ENCODE measurements at places on chromosomes 7 and 10.

DNA sequence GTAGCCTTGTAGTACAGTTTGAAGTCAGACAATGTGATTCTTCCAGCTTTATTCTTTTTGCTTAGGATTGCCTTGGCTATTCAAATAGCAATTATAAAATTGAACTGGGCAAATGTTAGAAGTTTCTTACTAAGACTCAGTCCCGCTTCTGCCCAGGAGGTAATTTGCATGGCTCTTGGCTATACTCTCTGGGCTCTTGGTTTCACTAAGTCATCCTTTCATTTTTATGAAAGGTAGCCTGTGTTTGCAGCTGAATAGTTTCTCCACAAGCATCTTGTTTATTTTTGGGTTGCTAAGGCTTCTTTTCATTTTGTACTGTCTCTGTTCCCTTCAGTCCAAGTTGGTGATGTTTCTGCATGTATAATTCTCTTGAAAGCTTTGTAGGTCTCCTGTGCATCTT is 340.6 kb downstream of the SH2D4B start:
- DNase-seq: no peak

- no peak for DNase-seq
Observed at GRCh38 chr10:44910602-44911001, 535 bp upstream of the TMEM72 start.

- DNase-seq: no peak
Observed at GRCh38 chr7:155741805-155742204, 70.5 kb downstream of the SHH start.

DNA sequence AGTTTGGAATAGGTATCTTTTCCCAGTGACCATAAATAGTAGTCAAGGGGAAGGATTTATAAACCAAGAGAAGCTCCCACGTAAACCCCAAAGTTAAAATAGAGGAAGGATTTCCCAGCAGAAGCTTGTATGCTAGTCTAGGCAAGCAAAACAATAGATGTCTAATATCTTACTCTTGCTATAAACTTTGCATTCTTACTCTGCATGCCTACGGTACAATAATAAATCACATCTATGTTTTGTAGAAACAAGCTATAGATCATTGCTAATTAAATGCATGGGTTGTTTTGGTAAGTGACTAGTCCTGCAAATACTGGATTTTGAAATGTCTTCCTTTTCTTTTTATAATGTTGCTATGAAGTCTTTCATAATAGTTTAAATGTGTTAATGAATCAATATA is 585.5 kb downstream of the INHBA start:
- DNase-seq: no peak

GRCh38 chr10:37476285-37476684 is 350.9 kb downstream of the ANKRD30A start:
- DNase-seq: no peak

DNA sequence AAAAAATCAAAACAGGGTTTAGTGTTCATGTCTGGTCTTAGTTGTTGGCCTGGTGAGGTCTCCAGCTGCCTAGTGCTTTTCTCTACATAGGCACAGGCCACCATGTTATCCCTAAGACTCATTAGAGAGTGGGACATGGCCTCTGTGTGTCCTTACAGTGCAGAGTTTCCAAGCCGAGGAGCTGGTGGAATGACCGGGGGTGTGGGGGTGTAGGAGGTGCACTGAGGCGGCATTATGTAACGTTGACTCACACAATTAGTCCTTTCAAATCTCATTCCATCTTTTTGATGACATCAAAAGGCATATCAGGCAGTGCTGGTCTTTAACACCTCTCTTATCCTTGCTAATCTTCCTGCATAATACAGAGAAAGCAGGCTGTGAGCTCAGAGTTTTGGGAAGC is 71.3 kb downstream of the MTPN start:
- no peak for DNase-seq

- DNase-seq: no peak
Observed at GRCh38 chr10:58608826-58609531, 96.3 kb downstream of the BICC1 start.

GRCh38 chr10:110859973-110860376 is 11.8 kb upstream of the PDCD4 start:
- peak; percentile 80 for DNase-seq

DNA sequence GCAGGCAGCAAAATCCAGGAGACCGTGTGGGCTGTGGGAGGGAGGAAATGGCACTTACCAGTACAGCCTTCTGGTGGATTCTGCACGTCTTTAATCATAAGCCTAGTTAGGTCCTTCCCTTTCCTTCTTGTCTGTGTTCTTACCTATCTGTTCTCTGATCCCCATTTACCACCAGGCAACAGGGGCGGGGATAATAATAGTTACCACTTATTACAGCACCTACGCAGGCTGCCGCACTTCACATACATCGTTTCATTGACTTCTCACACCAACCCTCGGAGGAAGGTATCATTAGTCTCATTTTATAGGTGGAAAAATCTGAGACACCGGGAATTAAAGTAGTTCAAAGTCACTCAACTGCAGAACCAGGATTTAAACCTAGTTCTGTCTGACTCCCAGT is 4.5 kb upstream of the EPHA1 start:
- no peak for DNase-seq

DNA sequence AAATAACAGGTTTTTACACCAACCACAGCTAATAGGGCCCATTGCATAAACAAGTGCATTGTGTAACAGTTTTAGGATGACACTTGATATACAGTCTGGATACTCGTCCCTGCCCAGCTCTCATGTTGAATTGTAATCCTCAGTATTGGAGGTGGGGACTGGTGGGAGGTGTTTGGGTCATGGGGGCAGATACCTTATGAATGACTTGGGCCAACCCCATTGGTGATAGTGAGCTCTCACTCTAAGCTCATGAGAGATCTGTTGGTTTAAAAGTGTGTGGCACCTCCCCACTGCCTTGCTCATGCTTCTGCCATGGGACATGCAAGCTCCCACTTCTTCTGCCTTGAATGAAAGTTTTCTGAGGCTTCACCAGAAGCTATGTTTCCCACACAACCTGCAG is 136.7 kb downstream of the PDE1C start:
- no peak for DNase-seq

- no peak for DNase-seq
Observed at GRCh38 chr10:57320416-57320815, 947.3 kb downstream of the IPMK start.

DNA sequence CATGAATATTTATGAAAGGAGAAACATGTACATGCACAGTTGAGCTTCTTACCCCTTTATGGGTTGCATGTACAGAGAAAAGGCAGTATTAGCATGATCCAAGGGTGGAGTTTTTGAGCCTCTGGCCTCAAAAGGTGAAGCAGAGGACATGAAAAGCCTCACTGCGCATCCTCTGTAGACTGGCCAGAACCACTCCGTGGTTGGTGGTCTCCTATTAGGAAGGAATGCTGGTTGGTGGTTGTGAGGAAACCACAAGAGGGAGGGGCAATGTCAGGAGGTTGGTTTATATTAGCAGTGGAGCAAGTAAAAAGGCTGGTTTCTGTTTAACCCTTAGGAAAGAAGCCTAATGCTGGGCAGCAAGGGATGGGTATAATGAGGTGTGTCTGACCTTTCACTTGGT is 37.5 kb downstream of the AHCYL2 start:
- DNase-seq: no peak

DNA sequence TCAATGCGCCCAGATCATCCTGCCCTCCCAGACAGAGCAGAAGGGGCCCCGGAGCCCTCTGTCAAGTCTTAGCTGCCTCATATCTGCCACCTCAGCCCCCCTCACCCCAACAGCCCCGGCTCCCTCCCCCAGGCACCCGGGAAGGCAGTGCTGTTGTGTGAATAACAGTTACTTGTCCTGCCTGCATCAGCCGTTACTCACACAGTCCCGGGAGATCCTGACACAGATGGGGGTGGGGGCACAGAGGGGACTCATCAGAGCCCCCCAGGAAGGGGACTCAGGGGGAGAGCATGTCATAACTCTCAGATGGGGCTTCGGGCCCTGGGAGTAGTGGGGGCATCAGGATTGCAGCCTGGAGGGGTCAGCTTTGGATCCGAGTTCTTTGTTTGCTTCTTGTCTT is 12.4 kb upstream of the SERPINE1 start:
- no peak for DNase-seq

DNA sequence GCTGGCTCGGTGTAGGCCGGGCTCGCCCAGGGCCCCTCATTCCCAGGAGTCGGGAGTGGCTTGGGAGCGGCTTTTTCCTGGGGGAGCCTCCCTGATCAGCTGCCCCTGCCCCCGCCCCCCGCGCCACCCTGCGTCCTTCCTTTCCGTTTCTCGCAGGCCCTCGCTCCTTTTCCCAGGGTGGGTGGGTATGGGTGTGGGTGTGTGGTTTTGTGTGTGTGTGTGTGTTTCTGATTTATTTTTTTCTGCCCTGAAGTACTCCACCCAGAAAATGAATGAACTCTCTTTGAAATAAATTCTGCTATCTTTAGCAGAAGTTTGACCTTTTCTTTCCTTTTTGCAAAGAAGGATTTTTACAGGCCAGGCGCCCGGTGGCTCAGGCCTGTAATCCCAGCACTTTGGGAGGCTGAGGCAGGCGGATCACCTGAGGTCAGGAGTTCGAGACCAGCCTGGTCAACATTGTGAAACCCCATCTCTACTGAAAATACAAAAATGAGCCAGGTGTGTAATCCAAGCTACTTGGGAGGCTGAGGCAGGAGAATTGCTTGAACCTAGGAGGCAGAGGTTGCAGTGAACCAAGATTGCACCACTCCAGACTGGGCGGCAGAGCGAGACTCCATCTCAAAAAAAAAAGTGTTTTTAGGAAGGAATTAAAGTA is 30.0 kb upstream of the AP5Z1 start:
- no peak for DNase-seq

DNA sequence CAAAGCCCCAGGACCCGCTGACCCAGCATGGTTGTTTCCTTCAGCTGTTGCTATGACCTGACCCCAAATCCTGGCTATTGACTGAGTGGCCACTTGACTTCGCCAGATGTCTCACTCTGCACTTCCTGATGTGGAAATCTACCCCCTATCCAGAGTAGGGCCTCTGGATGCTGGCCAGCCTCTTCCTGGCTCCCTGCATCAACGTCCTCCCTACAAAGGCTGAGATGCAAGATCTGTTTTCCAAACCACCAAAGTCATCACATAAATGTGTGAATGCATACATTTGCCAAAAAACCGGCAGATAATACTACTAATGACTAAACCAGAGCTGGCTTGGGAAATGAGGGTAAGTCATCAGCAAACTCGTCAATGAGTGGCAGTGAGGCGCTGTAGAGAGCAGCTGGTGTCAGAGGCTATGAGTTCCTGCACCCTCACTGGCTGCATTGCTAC is 70.4 kb downstream of the PYROXD2 start:
- peak; percentile 45 for DNase-seq

DNA sequence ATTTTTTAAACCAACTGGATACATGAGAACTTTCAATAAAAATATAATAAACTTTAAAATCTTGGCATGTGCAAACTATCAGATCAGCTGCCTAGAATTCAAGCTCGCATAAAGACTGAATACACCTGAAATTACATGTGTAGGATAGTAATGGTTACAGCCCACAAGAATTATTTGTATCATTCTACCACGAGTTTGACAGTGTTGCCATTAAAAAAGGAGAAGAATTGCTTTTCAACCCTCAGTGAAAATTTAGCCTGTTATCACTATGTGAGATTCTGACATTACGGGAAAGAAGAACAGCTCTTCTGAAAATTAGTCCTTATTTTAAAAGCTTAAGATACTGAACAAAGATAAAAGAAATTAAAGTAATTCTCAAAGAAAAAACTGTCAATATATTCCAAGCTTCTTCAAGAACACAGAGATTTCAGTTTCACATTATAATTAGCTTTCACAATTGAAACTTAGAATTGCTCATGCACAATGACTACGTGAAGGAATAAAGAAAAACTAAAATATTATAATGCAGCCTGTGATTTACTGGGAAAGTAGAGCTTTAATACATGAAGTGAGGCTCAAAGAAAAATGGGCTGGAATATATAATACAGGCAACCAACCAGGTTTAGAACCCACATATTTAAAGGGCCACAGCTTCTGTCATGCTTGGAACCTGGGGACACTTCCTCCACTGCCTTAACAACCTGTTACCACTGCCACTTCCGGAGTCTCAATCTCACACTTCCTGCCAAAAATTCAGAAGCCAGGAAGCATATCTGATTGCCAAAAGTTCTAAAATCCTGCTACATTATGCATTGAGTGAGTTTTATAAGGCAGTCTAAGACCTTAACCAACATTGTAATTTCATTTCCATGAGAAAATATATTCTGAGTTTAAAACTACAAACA is 23.2 kb downstream of the TPK1 start:
- peak; percentile 24 for DNase-seq

DNA sequence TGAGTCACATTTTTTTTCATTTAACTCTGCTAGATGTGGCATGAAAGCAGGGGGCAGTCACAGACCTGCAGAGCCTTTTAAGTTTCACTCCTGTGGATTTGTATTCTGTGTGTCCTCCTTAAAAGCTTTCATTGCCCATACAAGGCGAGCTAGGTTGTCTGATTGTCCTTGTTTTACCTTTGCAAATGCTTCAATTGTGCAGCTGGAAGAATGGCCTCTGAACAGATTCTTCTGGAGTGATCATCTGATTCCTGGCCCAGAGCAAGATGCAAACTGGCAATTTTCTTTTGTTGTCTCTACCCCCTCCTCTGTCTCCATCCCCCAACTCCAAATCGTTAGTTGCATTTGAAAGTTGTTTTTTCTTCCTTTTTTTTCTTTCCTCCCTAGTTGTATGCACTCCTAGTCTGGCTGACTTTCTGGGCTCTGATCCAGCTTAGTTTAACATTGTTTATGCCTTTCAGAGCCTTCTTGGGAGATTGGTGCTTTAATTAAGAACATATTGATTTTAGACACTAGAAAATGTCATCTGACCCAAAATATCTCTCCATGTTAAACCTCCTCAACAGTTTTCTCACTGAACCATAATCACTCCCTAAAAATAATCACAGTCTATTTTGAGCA is 150.2 kb downstream of the REEP3 start:
- no peak for DNase-seq

- no peak for DNase-seq
Observed at GRCh38 chr7:122578350-122578749, 120.6 kb downstream of the RNF133 start.

- no peak for DNase-seq
Observed at GRCh38 chr10:23980094-23980493, 228.8 kb upstream of the KIAA1217 start.

DNA sequence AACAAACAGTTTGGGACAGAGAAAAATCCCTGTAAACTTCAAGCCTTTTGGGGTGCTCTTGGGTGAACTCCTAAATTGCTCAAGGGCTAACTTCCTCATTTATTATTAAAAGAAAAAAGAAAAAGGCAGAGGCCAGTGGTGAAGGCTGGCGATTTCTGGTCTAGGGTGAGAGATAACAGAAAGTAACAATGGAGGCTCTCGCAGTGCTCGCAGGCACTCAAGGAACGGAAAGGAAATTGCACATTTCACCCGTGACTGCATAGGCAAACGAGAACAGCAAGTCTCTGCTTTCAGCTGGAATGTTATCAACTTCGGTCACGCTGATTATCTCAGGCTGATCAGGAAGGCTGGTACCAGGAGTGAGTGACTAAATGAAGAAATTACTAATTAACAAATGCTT is 70.7 kb downstream of the PRKAG2 start:
- DNase-seq: peak; percentile 91

DNA sequence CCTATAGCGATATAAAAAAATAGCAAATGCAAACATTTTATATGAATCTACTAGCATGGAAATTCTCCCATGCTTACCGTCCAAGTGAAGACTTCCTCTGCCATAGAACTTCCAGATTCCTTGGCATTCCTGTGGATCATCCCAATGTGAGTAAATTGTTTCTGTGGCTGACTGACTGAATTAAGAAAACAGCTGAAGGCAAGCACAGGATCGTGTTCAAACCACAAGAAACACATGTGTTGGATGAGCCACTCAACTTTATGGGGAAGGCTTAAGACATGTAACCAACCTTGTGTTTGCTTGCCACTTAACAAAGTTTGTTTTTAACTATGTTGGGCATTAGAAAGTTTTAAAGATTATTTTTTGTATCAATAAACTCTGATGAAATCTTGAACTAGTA is 2.6 kb upstream of the MYPN start:
- DNase-seq: no peak

All from small intestine (tissue), 16 donors.